ENCODE measurements at places on chromosomes 2 and 18.

DNA sequence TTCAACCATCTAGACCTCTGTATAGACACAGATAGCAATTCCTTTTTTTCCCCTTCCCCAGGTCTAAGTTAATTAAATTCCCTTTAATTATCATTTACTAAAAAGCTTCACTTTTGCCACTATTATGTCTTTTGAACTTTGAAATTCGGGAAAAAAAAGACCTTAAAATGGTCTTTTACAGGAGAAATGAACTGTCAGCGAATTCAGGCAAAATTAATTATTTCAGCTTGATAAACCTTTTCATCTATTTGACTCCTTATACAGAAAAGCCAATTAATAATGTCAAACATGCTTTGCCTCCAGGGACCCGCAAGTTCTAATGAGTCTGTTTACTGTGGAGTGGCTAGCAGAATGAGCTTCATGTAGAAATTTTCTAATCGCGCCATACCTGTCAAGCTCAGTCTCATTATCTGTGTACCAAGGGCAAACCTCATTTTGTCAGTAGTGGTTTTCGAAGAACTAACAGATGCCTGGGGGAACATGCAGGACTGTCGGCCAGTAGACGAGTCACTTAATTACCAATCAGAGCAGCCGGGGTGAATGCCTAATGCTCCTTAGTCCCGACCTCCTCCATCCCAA is 287.7 kb downstream of the INSIG2 start:
- DNase-seq, result no peak

DNA sequence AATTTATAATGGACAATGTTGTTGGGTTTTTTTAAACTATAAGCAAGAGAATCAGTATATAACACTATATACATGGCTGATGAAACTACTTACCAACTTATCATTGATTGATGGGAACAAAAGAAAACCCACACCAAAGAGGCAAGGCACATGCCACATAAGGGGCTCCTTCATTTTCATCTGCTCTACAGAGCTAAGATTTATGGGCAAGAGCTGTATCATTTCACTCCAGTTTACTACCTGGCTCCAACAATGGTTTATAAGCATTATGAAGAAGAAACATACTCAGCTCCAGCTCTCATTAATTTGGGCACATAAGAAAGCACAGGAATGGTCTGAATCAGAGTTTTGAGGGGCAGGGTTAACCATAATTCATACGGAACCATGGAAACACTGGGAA is 283.3 kb downstream of the AGPS start:
- no peak for DNase-seq

DNA sequence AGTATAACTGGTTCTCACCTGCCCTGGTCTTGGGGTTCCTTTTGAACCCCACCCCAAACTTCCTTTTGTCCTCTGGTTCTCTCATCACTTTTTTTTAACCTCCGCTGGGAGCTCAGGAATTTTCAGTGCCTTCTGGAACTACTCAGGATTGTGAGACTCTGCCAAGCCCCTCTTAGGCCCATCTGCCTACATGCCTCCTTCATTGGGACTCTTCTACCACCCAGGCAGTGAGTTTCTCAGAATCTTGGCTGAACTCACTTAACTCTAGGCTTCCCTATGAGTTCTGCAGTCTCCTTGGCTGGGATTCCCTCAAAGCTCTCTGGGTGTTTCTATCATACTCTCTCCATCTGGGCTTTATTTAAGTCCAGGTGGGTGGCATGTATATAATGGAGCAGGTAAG is 86.3 kb downstream of the MDH1 start:
- no peak for DNase-seq

GRCh38 chr2:102137138-102137537 is 5.4 kb upstream of the IL1R1 start:
- DNase-seq, result no peak

DNA sequence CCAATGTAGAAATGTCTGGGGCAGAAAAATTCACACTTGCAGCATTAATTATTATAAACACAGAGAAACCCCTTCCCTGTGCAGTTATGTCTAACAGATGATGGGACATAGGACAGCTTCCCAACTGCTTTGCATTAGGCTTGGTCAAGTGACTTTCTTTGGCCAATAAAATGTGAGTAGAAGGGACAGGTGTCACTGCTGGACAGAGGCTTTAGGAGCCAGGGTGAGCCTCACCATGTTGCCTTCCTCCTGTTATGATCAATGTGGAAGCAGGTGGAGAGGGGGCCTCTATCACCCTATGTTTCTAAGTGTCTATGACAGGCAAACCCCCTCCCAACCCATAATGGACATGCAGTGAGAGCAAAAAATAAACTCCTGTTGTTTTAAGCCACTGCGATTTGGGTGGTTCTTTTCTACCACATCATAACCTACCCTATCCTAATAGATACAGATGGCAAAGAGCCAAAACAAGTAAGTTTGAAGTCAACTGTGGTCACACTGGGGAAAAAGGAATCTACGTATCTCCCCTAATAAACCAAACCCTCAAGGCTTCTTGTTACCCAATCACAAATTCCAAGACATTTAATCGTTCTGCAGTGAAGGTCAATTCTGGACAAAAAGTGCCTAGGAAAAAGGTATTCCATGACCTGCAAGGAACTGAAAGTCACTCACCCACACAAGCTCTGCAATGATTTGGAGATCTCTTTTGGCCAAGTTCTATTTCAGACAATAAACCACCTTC is 28.6 kb upstream of the POU3F3 start:
- DNase-seq, result no peak

All from NCI-H526 treated with DMSO at 0.1 percent for 48 hours (cell line).